Common myeloid progenitor, CD34-positive (primary cell): ENCODE measurements at places on chromosomes 2 and 18.

GRCh38 chr2:241134711-241135110 lies 14.6 kb downstream of the PASK start:
- DNase-seq = no peak

- DNase-seq = no peak
These were observed 302.8 kb downstream of the NCKAP5 start for GRCh38 chr2:133265432-133265949.

GRCh38 chr2:10123281-10123680 lies 742 bp downstream of the RRM2 start:
- no peak for DNase-seq

GRCh38 chr18:34031810-34032209 lies 192.9 kb downstream of the NOL4 start:
- DNase-seq = no peak

DNA sequence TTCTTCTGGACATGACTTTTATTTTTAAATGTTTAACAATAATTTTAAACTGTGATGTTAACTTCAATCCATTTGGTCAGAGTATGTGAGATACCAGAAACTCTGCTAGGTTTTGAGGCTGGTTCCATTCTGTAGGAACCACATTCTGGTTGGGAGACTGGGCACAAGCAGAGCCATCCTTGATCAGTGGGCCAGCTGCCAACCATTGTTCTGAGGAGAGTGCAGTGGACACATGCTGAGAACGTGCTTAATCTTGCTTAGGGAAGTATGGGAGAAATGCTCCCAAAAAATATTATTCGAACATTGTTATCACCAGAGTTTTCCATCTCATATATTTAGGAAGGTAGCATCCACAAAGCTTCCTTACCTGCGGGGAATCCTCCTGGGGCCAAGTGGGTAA lies 155.8 kb downstream of the RTN4 start:
- no peak for DNase-seq

DNA sequence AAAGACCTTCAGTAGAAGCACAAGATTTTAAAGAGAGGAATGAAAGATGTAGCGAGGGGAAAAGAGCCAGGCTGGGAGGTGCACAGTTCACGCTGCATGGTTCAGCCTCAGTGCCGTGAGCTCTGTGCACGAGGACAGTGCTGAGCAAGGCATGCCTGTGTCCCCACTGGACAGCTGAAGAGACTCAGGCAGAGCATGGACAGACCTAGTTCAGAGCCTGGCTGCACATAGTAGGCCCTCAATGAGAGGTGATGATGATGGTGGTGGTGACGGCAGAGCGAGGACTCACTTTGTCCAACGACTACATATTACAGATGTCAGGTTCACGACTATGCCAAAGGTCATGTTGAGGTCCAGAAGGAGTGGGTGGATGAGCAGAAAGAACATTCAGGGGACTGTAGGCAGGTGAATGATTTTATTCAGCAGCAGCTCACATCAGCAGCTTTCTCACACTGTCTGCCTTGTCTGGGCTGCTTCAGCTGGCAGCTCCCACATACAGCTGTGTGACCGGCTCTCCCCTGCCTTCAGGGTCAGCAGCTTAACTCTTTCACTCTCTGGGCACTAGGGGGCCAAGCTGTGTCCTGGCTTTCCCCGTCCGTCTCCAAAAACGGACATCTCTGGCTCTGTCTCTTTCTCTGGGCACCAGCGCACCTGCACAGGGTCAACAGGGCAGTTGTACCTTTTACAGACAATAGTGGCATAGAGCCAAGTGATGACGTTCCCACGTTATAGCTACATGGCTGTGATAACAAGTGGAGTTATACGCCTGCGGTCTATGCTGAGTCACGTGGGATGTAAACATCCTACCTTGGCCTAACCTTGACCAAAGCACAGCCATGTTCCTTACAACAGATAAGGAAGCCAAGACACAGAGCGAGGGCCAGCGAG lies 128.8 kb upstream of the MSH6 start:
- no peak for DNase-seq

GRCh38 chr18:76131738-76132137 lies 363.3 kb downstream of the ZNF516 start:
- peak; percentile 4 for DNase-seq

- no peak for DNase-seq
These were observed 22.5 kb downstream of the STAMBP start for GRCh38 chr2:73851274-73851673.
